ENCODE measurements at places on chromosomes 12 and 14.

GRCh38 chr14:32230695-32231280 lies 27.7 kb upstream of the RNU6-8 start:
- no peak for DNase-seq
- H3K4me1 ChIP-seq = peaks cover 8% of the 10 kb centered on the region
- no peaks in the 10 kb centered on the region for H3K36me3 ChIP-seq
- H3K27me3 ChIP-seq = no peaks in the 10 kb centered on the region

GRCh38 chr12:111971800-111972199 lies 41.2 kb downstream of the TMEM116 start:
- no peak overlapping the region for H3K27ac ChIP-seq
- H3K4me1 ChIP-seq = no peaks in the 10 kb centered on the region
- no peak overlapping the region for H3K4me3 ChIP-seq
- DNase-seq = no peak

- no peaks in the 10 kb centered on the region for H3K4me1 ChIP-seq
- H3K27ac ChIP-seq = no peak overlapping the region
- peak; percentile 57 for DNase-seq
- H3K27me3 ChIP-seq = no peaks in the 10 kb centered on the region
- no peak overlapping the region for H3K4me3 ChIP-seq
- no peaks in the 10 kb centered on the region for H3K36me3 ChIP-seq
Measured at GRCh38 chr12:95820096-95820703, 29.6 kb upstream of the NTN4 start.

DNA sequence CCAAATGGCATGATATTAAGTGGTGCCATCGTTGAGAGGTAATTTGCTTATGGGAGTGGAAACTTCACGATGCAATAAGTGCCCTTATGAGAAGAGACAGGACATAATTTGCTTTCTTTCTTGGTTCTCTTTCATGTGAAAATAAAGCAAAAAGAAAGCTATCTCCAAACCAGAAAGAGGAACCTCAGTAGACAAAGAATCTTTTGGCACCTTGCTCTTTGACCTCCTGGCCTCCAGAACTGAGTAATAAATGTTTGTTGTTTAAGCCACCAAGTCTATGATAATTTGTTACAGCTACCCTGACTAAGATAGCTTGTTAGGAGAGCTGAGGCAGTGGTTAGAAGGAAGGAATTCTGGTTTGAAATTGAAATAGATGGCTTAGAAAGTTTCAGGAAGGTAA lies 39.6 kb downstream of the CCER1 start:
- H3K27ac ChIP-seq = no peak overlapping the region
- H3K4me3 ChIP-seq = no peak overlapping the region

GRCh38 chr14:104137297-104138097 lies 890 bp upstream of the KIF26A start:
- DNase-seq = peak; percentile 84
- peaks cover 25% of the 10 kb centered on the region for H3K4me1 ChIP-seq
- H3K27me3 ChIP-seq = peaks cover 25% of the 10 kb centered on the region
- H3K27ac ChIP-seq = no peak overlapping the region
- H3K36me3 ChIP-seq = no peaks in the 10 kb centered on the region

DNA sequence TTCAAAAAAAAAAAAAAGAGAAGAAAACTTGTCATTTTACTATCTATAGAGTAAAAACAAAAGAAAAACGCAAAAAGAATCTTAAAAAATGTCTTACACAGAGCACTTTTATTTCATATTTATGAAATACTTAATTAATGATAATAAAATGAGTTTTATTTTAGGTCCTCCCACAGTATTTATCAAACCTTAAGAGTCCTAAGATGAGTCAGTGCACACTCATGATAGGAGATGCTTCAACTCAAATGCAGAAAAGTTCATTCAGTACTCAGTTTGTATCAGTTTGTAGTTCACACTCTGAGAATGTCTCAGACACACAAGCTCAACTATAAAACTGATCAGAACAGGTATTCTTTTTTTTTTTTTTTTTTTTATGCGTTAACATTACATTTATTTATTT lies 41.7 kb downstream of the TRIM9 start:
- no peaks in the 10 kb centered on the region for H3K27me3 ChIP-seq
- H3K36me3 ChIP-seq = no peaks in the 10 kb centered on the region
- no peak overlapping the region for H3K4me3 ChIP-seq
- H3K27ac ChIP-seq = no peak overlapping the region
- DNase-seq = no peak

DNA sequence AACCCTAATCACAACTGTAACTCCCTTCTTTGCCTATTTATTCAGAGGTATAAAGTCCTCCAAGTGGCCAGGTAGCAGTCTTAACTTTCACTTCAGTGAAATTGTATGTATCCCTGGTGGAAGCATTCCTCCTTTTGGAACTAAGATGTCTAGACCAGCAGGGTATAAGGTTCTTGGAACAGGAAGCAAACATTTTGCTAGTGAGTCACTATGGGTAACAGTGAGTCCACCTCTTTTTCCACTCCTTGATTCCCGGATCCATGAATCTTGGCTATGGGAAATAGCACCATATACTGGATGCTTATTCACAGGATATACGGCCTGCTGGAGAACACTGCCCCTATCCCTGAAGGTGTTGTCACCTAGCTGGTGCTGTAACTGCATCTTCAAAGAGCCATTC lies 80.2 kb downstream of the KCNA5 start:
- H3K27ac ChIP-seq = no peak overlapping the region
- H3K27me3 ChIP-seq = no peaks in the 10 kb centered on the region
- peak; percentile 7 for DNase-seq

- no peak overlapping the region for H3K27ac ChIP-seq
- H3K27me3 ChIP-seq = no peaks in the 10 kb centered on the region
- no peak overlapping the region for H3K4me3 ChIP-seq
- no peak for DNase-seq
- no peaks in the 10 kb centered on the region for H3K4me1 ChIP-seq
Measured at GRCh38 chr14:34172550-34173368, 221.9 kb upstream of the EGLN3 start.

DNA sequence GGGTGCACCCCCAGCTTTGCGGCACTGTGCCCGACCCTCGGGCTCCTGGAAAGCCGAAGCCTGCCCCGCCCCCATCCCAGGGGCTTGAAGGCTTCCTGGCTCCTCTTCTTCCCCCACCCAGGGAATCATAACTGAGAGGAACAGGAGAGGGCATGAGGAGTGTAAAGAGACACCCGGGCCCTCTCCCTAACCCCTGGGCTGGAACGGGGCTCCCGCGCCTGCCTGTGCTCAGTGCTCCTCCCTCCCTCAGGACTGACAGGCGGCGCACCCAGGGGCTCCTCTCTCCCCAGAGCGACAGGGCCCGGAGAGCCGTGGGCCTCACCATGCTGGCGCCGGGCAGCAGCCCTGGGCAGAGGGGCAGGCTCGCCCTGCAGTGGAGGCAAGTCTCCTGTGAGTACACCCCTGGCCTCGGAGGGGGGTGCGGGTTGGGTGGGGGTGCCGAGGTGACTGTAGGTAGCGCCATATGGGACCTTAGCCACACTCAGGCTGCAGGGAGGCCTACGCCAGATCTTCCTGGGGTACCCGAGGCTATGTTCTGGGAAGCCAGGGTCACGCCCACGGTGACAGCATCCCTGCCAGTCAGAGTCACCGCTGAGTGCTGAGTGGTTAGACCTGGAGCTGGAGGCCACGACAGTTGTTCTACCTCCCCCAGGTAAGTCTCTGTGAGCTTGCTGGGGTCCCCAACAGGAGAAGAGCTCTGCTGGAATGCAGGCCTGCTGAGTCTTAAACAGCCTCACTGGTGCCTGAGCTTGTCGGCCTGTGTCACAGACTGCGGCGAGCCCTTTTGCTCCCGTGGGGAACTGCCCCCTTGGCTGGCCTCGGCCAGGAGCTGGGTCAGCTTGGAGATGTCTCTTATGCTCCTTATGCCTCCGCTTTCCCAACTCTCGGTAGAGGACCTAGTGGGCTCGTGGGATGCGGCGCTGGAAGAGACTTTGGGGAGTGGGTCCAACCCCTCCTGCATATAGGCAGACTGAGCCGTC lies 7.8 kb downstream of the LRTM2 start:
- no peaks in the 10 kb centered on the region for H3K27me3 ChIP-seq
- no peak for DNase-seq
- no peaks in the 10 kb centered on the region for H3K36me3 ChIP-seq
- H3K4me1 ChIP-seq = peaks cover 2% of the 10 kb centered on the region

- no peaks in the 10 kb centered on the region for H3K36me3 ChIP-seq
- H3K27ac ChIP-seq = no peak overlapping the region
- DNase-seq = no peak
- no peak overlapping the region for H3K4me3 ChIP-seq
Measured at GRCh38 chr12:15728118-15728598, 61.0 kb downstream of the EPS8 start.

GRCh38 chr12:124456652-124457152 lies 110.7 kb downstream of the NCOR2 start:
- no peak overlapping the region for H3K27ac ChIP-seq
- peaks cover 57% of the 10 kb centered on the region for H3K36me3 ChIP-seq
- H3K27me3 ChIP-seq = no peaks in the 10 kb centered on the region
- no peak overlapping the region for H3K4me3 ChIP-seq
- DNase-seq = no peak
- peaks cover 3% of the 10 kb centered on the region for H3K4me1 ChIP-seq

GRCh38 chr12:124564232-124564958 lies 3.0 kb downstream of the NCOR2 start:
- H3K36me3 ChIP-seq = no peaks in the 10 kb centered on the region
- DNase-seq = no peak
- H3K4me1 ChIP-seq = peaks cover 39% of the 10 kb centered on the region
- no peaks in the 10 kb centered on the region for H3K27me3 ChIP-seq
- H3K4me3 ChIP-seq = no peak overlapping the region

DNA sequence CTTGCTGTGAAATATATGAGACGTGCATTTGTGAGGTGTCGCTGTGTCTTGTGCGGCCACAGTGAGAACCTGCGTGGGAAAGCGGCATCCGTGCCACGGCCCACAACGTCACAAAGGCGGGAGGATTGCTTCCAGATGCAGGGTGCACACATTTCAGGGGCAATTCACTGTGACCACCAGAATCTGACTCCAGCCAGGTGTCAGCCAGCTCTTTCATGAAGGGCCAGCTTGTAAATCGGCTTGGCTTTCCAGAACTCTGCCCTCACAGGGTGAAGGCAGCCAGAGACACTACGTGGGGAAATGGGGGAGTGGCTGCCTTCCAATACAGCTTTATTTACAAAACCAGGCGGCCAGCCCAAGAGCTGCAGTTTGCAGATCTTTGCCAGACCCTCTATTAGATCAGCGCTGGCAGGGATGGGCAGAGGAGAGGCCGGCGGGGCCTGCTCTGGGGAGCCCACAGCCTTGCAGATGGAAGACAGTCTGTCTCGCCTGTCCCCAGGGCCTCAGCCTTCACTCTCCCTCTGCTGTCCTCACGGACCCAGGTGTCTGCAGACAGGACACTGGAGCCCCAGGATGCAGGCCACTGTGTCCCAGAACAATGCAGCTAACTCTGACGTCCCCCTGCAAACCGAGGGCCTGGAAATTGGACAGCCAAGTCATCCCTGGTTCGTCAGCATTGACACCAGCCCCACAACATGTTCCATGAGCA lies 53.5 kb downstream of the ADGRD1 start:
- no peaks in the 10 kb centered on the region for H3K4me1 ChIP-seq
- H3K27ac ChIP-seq = no peak overlapping the region
- no peaks in the 10 kb centered on the region for H3K27me3 ChIP-seq

- H3K27me3 ChIP-seq = no peaks in the 10 kb centered on the region
- no peak overlapping the region for H3K4me3 ChIP-seq
- DNase-seq = no peak
- no peak overlapping the region for H3K27ac ChIP-seq
Measured at GRCh38 chr12:124088217-124088907, 115.3 kb downstream of the ZNF664 start.

DNA sequence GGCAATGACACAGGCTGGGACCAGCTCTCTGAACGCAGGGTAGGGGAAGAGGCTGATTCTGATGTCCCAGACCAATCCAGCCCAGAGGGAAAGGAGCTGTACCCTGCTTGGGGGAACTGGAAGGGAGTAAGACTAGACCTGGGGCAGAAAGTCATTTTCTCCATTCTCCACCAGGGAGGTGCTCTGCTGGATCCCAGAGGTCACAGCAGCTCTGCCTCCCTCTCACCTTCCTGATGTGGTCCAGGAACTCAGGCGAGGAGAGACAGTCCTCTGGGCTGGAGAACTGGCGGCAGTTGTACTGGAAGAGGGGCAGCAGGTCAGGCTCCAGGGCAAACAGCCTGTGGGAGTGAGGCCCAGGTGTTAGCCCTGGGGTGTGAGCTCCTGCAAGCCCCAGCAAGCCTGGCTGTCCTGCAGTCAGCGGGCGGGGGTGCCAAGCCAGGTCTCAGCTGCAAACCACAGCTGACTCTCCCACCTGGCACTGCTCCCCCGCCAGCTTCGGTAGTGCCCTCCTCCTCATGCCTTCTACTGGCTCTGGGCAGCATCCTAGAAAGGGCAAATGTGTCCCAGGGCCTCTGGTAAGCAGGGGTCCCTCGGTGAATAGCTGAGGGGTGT lies 1.9 kb downstream of the NGB start:
- H3K4me1 ChIP-seq = peaks cover 5% of the 10 kb centered on the region
- DNase-seq = no peak
- H3K4me3 ChIP-seq = no peak overlapping the region
- no peaks in the 10 kb centered on the region for H3K36me3 ChIP-seq
- H3K27ac ChIP-seq = no peak overlapping the region

GRCh38 chr14:75833326-75834020 lies 148.3 kb downstream of the TGFB3 start:
- peaks cover 14% of the 10 kb centered on the region for H3K4me1 ChIP-seq
- H3K4me3 ChIP-seq = no peak overlapping the region
- no peaks in the 10 kb centered on the region for H3K27me3 ChIP-seq
- peak; percentile 41 for DNase-seq

- DNase-seq = no peak
- H3K27ac ChIP-seq = no peak overlapping the region
- H3K4me3 ChIP-seq = no peak overlapping the region
- H3K27me3 ChIP-seq = no peaks in the 10 kb centered on the region
- no peaks in the 10 kb centered on the region for H3K4me1 ChIP-seq
Measured at GRCh38 chr14:54202288-54202687, 194.5 kb upstream of the CDKN3 start.

GRCh38 chr12:81450920-81451739 lies 308.0 kb downstream of the PPFIA2 start:
- no peaks in the 10 kb centered on the region for H3K36me3 ChIP-seq
- no peaks in the 10 kb centered on the region for H3K4me1 ChIP-seq
- no peak overlapping the region for H3K4me3 ChIP-seq
- H3K27ac ChIP-seq = no peak overlapping the region
- H3K27me3 ChIP-seq = no peaks in the 10 kb centered on the region
- peak; percentile 14 for DNase-seq

- H3K4me1 ChIP-seq = no peaks in the 10 kb centered on the region
- no peak overlapping the region for H3K27ac ChIP-seq
- no peaks in the 10 kb centered on the region for H3K27me3 ChIP-seq
- H3K36me3 ChIP-seq = no peaks in the 10 kb centered on the region
Measured at GRCh38 chr14:71497645-71498086, 434.6 kb upstream of the RGS6 start.
